ENCODE measurements at places on chromosomes 11 and 22.

DNA sequence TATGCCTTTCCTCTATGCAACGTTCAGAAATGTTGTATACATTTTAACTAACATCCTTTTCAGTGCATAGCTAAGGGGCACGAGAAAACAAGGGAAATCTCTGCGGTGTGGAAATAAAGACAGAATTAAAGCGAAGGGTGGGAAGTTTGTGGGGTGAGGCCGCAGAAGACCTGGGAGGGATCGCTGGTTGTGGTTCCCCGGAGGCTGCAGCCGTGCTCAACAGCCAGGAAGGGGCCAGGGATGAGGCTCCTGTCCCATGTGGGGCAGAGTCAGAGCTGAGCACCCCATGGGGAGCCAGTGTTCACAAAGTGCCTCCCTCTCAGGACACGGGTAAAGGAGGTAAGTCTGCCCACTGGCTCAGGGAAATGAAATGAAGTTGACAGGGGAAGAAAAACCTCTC lies 67.5 kb downstream of the MYEOV start:
- no peak for DNase-seq

DNA sequence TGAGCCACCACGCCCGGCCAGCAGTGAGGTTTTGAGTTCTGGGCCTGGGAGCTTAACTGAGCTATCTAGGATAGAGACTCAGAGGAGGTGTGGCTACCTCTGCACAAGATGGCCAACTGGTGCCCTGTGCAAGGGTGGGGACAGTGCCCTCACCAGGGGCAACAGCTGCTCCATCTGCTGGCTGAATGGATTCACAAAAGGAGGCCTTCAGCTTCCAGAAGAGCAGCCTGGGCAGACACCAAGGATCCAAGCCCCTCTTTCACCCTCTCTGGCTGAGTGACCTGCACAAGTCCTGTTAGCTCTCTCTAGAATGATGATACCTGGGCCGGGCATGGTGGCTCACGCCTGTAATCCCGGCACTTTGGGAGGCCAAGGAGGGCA lies 33.5 kb upstream of the BAIAP2L2 start:
- no peak for DNase-seq

GRCh38 chr11:73397468-73398131 lies 21.4 kb downstream of the RELT start:
- DNase-seq, result no peak

- DNase-seq, result no peak
These were observed 1.9 kb upstream of the MOGAT2 start for GRCh38 chr11:75715688-75716087.

DNA sequence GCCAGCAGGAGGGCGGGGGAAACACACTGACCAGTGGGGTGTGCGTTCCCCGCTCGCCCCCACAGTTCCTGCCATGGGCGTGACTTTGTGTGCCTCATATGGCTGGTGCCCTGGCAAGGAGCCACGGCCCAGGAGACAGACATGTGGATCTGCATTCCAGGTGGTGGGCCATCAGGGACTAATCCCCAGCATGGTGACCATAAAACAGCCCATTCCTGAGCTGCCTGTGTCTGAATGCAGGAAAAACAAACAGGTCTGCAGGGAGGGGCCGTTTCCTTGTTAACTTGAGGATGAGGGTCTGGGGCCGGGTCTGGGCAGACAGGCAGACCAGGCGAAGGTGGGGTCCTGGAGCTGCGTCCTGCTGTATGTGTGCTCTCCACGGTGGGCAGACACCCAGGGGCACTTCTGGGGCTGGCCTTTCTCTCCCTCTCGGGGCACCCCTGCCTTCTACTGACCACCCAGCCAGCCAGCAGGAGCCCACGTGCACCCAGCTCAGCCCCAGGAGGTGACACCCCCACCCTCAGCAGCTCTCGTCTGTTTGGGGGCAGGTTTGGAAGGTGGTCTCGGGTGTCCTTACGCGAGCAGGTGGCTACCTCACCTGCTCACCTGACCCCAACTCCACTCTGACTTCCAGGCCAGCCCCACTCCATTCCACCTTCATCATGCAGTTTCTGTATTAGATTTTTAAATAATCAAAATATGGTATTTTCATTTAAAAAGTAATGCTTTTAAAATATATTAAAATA lies 120.3 kb downstream of the KCNQ1OT1 start:
- no peak for DNase-seq

GRCh38 chr22:36439481-36440271 lies 41.8 kb downstream of the TXN2 start:
- no peak for DNase-seq

DNA sequence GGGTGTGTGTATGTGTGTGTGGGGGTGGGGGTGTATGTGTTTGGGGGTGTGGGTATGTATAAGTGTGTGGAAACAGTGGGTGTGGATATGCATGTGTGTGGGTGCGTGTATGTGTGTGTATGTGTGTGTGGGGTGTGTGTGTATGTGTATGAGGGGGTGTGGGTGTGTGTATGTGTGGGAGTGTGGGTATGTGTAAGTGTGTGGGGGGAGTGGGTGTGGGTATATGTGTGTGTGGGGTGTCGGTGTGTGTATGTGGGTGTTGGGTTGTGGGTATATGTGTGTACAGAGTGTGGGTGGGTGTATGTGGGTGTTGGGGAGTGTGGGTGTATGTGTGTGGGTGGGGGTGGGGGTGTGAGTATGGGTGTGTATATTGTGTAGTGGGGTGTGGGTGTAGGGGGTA lies 206.0 kb downstream of the OPCML start:
- DNase-seq, result no peak

DNA sequence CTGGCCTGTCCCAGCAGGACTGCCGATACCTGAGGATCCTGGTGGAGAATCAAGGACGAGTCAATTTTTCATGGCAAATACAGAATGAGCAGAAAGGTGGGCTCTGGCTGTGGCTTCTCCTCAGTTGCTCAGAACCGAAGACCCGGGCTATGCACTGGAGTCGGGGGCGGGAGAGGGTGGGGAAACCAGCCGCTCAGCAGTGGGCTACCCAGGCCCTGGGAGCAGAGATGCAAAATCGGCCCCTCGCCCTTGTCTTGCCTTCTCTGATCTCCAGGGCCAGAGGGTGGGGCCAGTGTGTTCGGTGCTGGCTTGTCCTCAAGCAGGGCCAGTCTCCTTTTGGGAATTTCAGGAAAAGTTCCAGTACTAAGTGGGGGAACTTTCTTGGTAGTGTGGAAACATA lies 18.4 kb upstream of the GLB1L2 start:
- DNase-seq, result no peak

- no peak for DNase-seq
These were observed 41.9 kb upstream of the KIRREL3 start for GRCh38 chr11:127042445-127042844.

DNA sequence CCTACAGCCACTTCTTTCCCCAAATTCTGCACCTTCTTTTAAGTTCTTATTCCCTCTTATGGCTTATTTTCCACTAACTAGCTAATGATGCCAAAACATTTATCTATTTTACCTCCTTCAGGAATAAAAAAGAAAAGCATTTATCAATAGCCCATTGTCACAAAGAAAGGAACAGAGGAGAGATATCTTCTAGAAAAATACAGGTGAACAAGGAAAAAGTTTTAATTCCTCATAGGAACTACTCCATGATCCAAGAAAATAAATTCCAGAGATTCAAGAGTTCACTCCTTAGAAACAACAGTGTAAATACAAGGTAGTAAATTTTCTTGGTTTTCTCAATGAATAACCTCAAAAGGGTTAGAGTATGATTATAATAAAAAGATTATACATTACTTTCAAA lies 52.6 kb upstream of the TOP3B start:
- no peak for DNase-seq

- DNase-seq, result no peak
These were observed 15.1 kb upstream of the ADORA2A start for GRCh38 chr22:24412274-24412673.

- no peak for DNase-seq
These were observed 9.8 kb downstream of the PICK1 start for GRCh38 chr22:38067028-38067415.

DNA sequence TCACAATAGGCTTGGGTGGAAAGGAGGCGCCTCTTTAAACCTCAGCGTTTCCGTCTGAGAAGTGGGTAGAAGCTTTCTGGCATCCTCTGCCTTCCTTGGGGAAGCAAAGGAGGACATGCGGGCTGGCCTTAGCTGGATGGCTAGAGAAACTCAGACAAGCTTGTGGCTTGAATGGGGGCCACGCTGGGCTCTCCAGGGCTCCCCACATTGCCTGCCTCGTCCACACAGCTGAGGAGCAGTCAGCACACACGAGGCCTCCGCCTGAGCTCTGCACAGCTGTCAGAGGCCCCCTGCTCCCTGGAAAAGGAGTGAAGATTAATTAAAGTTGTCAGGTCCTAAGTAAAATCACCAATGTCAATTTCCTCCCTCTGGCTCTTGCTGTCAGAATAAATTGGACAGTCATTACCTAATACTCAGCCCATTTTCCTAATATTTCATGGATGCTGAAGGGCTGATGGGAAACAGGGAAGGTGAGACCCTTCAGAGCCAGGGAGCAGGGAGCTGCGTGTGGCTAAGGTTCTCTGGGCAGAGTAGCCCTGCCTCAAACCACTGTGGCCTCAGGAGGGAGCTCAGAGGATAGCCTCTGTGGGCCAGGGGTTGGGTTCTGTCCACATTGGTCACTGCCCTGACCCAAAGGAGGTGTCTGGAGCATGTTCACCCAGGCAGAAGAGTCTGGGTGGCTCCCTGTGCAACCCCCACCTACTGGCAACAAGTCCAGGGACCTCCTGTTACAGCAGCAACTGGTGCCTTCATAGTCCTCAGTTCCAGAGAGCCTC lies 118.3 kb upstream of the CD82 start:
- DNase-seq, result no peak

- DNase-seq, result no peak
These were observed 84.4 kb downstream of the OR5AK2 start for GRCh38 chr11:57073128-57073527.

DNA sequence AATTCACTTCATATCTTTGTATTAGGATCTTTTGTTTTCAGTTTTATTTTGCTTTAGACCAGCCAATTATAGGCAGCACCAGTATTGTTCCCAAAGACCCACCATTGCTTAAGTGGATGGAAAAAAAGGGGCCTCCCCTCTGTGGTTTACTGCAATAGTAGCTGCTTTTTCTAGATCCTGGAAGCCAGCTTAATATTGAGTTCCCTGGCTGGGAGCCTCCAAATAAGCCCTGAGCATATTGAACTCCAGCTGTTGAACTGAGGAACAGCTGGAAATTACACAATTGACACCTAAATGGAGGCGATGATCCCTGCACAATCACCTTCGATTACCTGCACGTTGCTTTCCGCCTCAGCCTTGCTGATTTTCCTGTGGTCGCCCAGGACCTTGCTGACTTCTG lies 576.0 kb downstream of the SOX6 start:
- no peak for DNase-seq

GRCh38 chr22:27349456-27349855 lies 452.1 kb downstream of the MN1 start:
- DNase-seq, result no peak

DNA sequence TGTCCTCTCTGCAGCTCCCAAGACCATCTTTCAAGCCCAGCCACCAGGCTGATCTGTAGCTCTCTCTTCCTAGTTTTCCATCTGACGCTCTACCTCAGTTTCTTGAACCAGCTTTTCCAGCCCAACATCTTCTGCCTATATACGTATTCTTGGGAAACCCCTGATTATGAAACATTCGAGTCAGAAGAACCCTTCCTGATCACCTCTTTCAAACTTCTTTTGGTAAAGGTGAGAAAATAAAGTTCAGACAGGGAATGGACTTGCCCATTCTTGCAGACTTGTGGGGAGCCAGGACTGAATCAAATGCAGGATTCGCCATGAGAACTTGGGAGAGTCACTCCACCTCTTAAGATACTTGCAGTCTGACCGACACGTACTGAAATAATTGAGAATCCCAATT lies 169.5 kb upstream of the NARS2 start:
- DNase-seq, result no peak

GRCh38 chr11:57460022-57460757 lies at the start of gene RTN4RL2:
RTN4RL2 (plus strand) TSS chr11:57460528; CDS start chr11:57460866, 338 bp downstream.
- DNase-seq, result no peak

DNA sequence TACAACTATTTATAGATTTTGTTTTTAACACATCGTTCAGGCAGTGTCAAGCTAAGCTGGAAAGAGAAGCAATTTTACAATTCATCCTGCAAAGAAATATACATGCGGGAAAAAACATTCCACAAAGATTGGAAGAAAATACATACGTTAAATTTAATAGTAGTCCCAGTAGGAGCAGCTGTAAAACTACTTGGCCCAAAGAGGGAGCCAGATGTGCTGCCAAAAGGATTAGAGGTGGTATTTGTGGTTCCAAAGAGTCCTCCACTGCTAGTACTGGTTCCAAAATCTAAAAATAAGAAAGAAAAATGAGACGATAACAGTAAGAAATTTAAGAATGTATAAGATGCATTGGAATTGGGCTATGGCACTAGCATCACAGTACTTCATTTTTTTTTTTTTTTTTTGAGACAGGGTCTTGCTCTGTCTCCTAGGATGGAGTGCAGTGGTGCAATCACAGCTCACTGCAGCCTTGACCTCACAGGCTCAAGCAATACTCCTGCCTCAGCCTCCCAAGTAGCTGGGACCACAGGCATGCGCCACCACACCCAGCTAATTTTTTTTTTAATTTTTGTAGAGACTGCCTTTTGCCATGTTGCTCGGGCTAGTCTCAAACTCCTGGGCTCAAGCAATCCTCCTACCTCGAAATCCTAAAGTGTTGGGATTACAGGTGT lies 21.5 kb downstream of the NUP98 start:
- no peak for DNase-seq

DNA sequence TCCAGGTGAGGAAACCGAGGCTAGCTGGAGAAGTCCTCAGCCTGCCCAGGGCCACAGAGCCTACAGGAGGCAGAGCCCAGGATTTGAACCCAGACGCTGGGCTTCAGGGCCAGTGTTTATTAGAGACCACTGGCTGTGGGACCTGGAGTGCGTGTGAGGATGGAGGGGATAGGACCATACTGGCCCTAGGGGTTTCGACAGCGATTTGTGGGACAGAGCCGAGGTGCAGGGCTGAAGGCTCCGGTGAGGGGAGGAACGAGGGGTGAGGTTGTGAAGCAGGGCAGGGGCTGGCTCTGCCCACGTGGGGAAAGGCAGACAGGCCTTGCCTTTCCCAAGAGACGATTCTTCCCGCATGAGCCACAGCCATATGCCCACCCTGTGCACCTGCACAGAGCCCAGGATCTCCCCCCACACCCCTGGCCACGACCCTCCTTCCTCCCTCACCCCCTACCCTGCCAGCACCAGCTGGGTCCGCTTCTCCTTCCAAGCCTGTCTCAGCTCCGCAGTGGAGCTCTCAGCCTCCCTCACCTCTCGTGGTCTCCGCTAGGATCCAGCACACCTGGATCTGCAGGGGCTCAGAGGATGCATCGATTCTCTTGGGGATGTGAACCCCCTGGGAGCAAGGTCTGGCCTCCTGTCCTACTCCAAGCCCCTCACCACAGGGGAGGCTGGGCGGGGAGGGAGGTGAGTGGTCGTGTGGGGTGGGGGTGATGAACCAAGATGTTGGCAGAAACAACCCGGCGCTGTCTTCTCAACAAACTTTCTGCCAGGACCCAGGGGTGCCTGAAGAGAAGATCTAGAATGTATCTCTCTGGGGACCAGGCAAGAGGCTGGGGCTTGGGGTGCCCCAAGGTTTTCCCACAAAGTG lies 58.4 kb downstream of the RTL6 start:
- no peak for DNase-seq

Measured in GF-D8 (cell line).